ENCODE measurements at places on chromosomes 5 and 9. TPM values are rescaled to one million over a fixed set of nuclear protein-coding genes. Genes with fewer than 3 reads are reported as not detected.

PCDHGC3 gene
- 25.8 TPM for total RNA-seq

TIMD4 gene
- not detected for total RNA-seq

DNA sequence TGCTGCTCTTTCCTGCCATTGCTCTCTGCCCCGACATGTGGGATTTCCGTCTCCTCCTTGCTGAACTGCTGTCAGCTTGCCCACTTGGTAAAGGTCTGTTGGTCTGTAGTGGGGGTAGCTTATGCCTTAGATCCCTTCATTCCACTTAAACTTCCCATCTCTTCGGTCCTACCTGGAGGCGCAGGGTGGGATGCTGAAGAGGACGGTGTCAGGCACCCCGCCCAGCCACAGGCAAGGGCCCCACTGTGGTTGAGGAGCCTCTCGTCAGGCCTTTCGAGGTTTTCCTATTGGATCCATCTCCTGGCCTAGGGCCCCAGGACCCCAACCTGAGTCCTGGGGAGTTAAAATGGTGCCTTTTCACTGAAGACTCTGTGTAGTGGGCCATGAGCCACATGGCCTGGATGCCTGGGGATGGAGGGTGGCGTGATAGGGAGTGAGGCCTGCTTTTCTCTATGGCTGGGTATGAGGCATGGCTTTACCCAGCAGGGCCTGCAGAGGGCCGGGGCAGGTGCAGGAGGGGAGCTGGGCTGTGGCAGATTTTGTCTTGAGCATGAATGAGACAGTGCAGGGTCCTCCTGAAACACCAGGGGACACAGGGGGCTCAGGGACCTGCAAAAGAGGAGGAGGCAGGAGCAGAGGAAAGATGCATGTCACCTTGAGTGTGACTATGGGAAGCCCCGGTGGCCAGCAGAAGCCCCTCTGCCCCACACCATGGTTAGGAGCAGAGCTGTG is 25.8 kb upstream of the RNF130 start:
- peaks cover 11% of the 10 kb centered on the region for H3K27me3 ChIP-seq
- H3K36me3 ChIP-seq, result no peaks in the 10 kb centered on the region
- H3K4me1 ChIP-seq, result no peaks in the 10 kb centered on the region
- no peak overlapping the region for H3K27ac ChIP-seq
- no peak for DNase-seq
- no peak overlapping the region for H3K4me3 ChIP-seq

ARHGEF39 gene
- total RNA-seq, result 9.1 TPM

- H3K27ac ChIP-seq, result peak overlapping the region; percentile 90
- DNase-seq, result no peak
- peaks cover 7% of the 10 kb centered on the region for H3K36me3 ChIP-seq
These were observed 508 bp downstream of the MOCS2 start for GRCh38 chr5:53109056-53109442.

DNA sequence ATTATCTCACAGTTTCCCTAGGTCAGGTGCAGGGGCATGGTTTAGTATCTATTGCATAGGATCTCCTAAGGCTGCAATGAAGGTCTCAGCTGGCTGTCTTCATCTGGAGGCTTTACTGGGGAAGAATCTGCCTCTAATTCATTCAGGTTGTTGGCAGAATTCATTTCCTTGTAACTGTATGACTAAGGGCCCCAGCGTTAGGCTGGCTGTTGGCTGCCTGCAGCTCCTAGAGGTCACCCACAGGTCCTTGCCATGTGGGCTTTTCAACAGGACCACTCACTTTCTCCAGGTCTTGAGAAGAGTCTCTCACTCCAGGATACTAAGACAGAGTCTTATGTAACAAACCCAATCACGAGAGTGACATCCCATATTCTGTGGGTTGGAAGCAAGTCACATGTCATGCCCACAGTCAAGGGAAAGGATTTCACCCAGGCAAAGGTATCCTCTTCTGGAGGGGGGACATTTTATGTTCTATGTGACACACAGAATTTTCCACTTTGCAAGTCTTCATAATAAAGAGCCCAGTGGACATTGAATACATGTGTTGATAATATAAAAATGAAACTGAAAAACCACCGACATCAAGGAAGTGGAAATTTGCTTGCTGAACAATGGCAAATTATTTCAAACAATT is 38.2 kb downstream of the HMHB1 start:
- H3K4me3 ChIP-seq, result no peak overlapping the region
- no peaks in the 10 kb centered on the region for H3K27me3 ChIP-seq
- H3K27ac ChIP-seq, result no peak overlapping the region
- DNase-seq, result no peak

SMIM33 gene
- not detected for total RNA-seq

DNA sequence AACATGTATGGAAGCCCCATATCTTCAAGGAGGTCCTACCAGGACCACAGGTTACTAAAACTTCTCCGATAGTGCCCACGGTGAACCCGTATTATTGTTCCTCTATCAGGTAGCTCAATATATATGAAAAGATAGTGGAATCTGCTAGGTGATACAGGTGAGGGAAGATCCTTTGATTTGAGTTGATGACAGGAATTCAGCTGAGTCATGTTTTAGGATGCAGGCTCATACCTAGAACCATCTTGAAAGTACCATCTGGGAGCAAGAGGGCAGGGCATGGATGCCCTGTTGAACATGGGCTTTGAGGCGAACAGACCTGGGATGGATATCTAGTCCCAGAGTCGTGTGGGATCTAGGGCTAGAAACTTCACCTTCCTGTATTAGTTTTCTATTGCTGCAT is 31.8 kb downstream of the UBLCP1 start:
- no peaks in the 10 kb centered on the region for H3K4me1 ChIP-seq
- no peak overlapping the region for H3K4me3 ChIP-seq
- DNase-seq, result no peak
- H3K36me3 ChIP-seq, result no peaks in the 10 kb centered on the region
- no peaks in the 10 kb centered on the region for H3K27me3 ChIP-seq
- no peak overlapping the region for H3K27ac ChIP-seq

- no peak overlapping the region for H3K27ac ChIP-seq
- H3K27me3 ChIP-seq, result peaks cover 31% of the 10 kb centered on the region
- no peak overlapping the region for H3K4me3 ChIP-seq
- no peak for DNase-seq
- peaks cover 2% of the 10 kb centered on the region for H3K4me1 ChIP-seq
- no peaks in the 10 kb centered on the region for H3K36me3 ChIP-seq
These were observed 220.8 kb downstream of the SNX18 start for GRCh38 chr5:54738118-54738972.

AP3B1 gene
- total RNA-seq, result 50.9 TPM

DNA sequence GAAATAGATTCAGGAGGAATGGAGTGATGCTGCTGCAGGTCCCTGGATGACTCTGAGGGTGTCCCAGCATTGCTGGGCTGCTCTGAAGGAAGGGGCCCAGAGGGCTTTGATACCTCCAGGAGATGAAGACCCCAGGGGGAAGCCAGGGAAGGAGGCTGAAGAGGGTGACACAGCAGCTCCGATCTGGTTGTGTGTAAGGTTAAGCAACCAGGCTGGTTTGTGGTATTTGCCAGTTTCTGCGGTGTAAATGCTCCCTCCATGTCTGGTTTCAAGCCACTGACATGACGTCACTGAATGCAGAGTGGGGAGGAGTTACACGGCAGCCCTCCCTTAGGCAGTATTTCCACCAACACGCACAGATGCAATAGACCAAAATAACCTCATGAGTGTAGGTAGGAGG is 40.0 kb upstream of the ORM1 start:
- no peaks in the 10 kb centered on the region for H3K4me1 ChIP-seq
- H3K27me3 ChIP-seq, result no peaks in the 10 kb centered on the region

DNA sequence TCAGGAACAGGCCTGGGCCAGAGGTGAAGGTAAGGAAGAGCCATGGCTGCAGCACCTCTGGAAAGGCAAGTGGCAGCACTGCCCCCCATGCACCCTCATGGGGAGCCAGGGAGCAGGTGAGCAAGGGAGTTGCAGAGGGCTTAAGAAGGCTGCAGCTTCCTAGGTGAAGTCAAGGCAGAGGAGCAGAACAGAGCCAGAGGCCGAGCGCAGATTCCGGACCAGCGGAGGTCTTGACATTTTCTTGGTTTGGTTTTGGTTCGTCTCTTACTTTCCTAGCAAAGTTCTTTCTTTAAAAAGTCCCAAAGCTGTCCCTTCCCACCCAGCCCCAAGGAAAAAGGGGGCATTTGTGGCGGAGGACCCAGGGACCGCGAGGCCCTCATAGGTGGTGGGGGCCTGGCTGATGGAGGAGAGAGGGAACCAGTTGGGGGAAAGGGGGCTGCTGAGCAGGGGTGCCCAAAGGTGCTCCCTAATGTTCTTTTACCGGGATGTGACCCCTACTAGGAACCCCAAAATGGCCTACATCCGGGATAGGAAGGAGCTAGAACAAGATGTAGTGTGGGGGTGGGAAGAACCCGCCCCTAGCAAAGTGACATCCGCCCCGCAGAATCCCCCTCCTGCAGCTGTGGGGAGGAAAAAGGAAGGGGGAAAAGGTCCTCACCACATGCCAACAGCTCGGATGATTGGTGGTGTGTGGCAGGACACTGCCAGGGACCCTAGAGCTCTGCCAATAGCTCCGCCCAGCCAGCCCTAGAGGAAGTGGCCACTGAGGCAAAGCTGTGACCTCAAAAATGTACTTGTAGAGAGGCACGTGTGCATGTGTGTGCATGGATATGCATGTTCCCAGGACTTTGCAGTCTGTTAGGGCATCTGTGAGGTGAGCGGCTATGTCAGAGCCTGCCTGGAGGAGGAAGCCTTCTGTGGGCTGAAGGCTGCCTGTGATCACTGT is 914 bp upstream of the CD72 start:
- DNase-seq, result no peak
- H3K4me1 ChIP-seq, result peaks cover 4% of the 10 kb centered on the region
- no peak overlapping the region for H3K4me3 ChIP-seq
- peaks cover 53% of the 10 kb centered on the region for H3K27me3 ChIP-seq
- H3K36me3 ChIP-seq, result no peaks in the 10 kb centered on the region
- no peak overlapping the region for H3K27ac ChIP-seq

GRCh38 chr5:147375151-147375550 is 134.7 kb downstream of the DPYSL3 start:
- H3K36me3 ChIP-seq, result no peaks in the 10 kb centered on the region
- H3K27me3 ChIP-seq, result no peaks in the 10 kb centered on the region
- no peak for DNase-seq
- no peak overlapping the region for H3K4me3 ChIP-seq
- H3K4me1 ChIP-seq, result no peaks in the 10 kb centered on the region

PDE4D gene
- total RNA-seq, result 12.0 TPM

DNA sequence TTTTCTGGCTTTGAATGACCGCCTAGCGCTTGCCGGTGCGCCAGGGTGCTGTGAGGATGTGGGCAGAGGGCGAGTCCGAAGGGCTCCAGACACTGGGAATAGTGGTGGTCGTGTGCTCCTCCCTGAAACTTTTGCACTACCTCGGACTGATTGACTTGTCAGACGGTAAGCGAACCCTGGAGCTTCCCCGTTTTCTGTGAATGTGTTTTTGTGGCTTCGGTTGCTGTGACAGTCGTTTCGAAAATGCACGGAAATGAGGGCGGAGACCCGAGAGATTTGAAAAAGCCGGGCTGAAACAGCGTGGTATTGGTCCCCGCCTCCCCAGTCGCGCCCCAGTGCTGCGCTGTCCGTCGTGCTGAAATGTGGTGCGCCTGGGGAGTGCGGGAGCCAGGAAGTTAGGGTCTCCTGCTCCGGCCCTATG is 102.5 kb upstream of the GABRP start:
- H3K27me3 ChIP-seq, result peaks cover 83% of the 10 kb centered on the region
- H3K4me3 ChIP-seq, result peak overlapping the region; percentile 44
- DNase-seq, result peak; percentile 71
- H3K36me3 ChIP-seq, result no peaks in the 10 kb centered on the region
- H3K4me1 ChIP-seq, result peaks cover 9% of the 10 kb centered on the region
- no peak overlapping the region for H3K27ac ChIP-seq

- peaks cover 19% of the 10 kb centered on the region for H3K36me3 ChIP-seq
- no peak overlapping the region for H3K4me3 ChIP-seq
- peaks cover 1% of the 10 kb centered on the region for H3K4me1 ChIP-seq
- DNase-seq, result no peak
- H3K27ac ChIP-seq, result no peak overlapping the region
- no peaks in the 10 kb centered on the region for H3K27me3 ChIP-seq
These were observed 93.5 kb downstream of the SSBP2 start for GRCh38 chr5:81657386-81657785.

- H3K4me3 ChIP-seq, result no peak overlapping the region
- no peaks in the 10 kb centered on the region for H3K27me3 ChIP-seq
These were observed 76.9 kb downstream of the CDH6 start for GRCh38 chr5:31270396-31270795.

OTP gene
- total RNA-seq, result not detected

DNA sequence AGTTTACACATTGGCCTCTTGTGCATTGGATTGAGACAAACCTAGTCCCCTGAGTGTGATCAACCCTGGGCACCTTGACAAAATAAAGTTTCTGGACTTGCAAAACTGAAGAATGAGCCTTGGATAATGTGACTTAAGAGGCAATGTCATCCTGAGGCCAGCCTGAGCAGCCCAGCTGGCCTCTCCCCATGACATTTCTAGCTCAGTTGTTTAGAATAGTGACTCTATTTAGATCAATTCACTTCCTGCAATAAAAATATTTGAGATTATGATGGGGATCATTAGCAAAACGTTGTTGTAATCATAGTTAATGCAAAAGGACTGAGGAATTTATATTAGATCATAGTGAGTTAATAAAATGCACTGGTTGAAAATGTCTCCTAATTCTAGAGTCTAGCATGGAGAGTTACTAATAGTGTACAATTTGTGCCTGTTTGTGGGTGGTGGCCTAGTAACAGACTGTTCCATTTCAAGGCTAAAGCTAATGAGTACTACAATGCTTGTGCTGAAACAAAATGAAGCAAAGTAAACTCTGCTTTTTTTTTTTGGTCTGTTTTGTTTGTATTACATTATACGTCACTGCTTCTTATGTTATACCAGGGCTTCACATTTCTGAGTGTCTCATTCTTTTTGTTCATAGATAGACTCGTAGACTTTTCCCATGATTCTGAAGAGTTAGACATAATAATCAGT is 10.9 kb upstream of the RHOBTB3 start:
- peaks cover 17% of the 10 kb centered on the region for H3K4me1 ChIP-seq
- no peaks in the 10 kb centered on the region for H3K27me3 ChIP-seq
- H3K4me3 ChIP-seq, result no peak overlapping the region

- peaks cover 2% of the 10 kb centered on the region for H3K4me1 ChIP-seq
- H3K36me3 ChIP-seq, result no peaks in the 10 kb centered on the region
- peaks cover 10% of the 10 kb centered on the region for H3K27me3 ChIP-seq
- no peak overlapping the region for H3K4me3 ChIP-seq
- DNase-seq, result no peak
These were observed 292.1 kb downstream of the GADD45G start for GRCh38 chr9:89896806-89897340.

DNA sequence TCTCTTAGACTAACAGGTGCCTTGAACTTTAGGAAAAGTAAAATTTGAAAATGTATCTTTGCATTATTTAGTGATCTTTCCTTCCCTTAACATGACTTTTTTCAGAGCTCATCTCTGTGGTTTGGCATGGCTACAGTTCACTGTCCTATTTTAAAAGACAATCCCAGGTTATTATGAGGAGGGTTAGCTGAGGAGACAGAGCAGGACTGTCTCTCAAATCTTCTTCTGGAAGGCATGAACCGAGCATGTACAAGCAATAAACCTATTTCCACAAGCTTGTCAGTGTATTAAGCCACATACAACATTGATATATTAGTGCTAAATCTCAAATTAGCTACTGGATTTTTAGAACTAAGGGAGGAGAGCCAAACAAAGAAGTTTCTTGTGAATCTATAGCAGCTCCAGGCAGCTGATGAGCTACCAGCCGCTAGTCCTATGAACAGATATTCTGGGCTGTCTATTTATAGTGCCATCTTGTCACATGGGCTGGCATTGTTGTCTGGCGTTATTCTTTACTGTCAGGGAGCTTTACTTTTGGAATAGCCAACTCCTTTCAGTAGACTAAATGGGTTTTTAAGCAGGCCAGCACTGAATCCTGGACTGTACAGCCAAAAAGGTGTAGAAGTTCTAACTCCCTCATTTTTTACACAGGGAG is 171.2 kb upstream of the ACTBL2 start:
- no peak for DNase-seq
- H3K4me1 ChIP-seq, result no peaks in the 10 kb centered on the region
- no peak overlapping the region for H3K4me3 ChIP-seq
- H3K36me3 ChIP-seq, result no peaks in the 10 kb centered on the region
- no peaks in the 10 kb centered on the region for H3K27me3 ChIP-seq

Measured in progenitor cell of endocrine pancreas (in vitro differentiated cells).